Neuronal stem cell (in vitro differentiated cells): ENCODE measurements at places on chromosomes 4 and X.

DNA sequence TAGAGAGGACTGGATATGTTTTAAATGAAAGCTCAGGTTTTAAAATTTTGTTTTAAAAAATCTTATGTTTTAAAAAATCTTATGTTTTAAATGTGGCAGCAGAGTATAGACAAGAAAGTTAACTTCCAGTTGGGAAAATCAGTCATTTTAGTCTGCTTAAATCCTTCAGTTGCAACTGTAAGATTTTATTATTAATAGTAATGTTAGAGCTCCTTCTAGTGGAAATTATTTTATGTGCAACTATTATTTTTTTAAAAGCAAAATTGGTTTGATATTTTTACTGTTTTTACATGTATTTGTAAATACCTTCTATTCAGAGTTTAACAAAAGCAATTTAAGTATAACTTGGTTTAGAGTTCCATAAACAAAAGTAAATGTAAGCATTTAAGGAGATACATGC lies 8.5 kb upstream of the NUDT6 start:
- no peak for DNase-seq

DNA sequence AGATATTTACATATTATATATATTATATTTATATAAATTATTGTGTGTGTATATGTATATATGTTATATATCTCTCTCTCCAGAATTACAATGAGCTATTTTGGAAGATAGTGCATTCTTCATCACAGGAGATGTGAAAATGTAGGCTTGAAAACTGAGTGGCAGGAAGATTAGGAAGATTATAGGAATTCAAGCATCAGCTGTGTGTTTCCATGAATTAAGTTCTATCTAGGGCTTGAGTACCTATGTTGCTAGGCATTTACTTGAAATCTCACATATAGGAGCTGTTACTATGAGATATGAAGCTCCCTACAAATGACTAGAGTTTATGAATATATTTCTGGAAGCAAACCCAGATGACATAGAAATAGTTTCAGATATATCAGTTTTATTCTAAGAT lies 328.7 kb downstream of the EPHA5 start:
- no peak for DNase-seq

DNA sequence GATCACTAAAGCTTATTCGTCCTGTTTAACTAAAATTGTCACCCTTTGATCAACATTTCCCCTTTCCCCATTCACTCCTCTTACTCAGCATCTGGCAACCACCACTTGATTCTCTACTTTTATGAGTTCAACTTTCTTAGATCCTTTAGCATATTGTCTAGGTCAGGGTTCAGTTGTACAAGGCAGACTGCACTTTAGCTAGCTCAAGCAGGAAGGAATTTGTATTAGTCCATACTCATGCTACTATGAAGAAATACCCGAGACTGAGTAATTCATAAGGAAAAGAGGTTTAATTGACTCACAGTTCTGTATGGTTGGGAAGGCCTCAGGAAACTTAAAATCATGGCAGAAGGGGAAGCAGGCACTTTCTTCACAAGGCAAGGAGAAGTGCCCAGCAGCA lies 44.3 kb downstream of the TASL start:
- no peak for DNase-seq

- no peak for DNase-seq
Observed at GRCh38 chr4:12120968-12121367, 692.3 kb upstream of the HS3ST1 start.

GRCh38 chrX:92224406-92224805 lies 445.2 kb downstream of the PCDH11X start:
- no peak for DNase-seq

GRCh38 chr4:181952478-181952877 lies 290.7 kb upstream of the TENM3 start:
- DNase-seq, result no peak
